ENCODE measurements at places on chromosomes 11 and 22.

GRCh38 chr11:44597358-44598012 is 32.0 kb downstream of the CD82 start:
- no peak overlapping the region for H3K4me3 ChIP-seq
- no peak overlapping the region for H3K27ac ChIP-seq
- H3K4me1 ChIP-seq: peaks cover 26% of the 10 kb centered on the region
- no peak for DNase-seq
- no peaks in the 10 kb centered on the region for H3K36me3 ChIP-seq

DNA sequence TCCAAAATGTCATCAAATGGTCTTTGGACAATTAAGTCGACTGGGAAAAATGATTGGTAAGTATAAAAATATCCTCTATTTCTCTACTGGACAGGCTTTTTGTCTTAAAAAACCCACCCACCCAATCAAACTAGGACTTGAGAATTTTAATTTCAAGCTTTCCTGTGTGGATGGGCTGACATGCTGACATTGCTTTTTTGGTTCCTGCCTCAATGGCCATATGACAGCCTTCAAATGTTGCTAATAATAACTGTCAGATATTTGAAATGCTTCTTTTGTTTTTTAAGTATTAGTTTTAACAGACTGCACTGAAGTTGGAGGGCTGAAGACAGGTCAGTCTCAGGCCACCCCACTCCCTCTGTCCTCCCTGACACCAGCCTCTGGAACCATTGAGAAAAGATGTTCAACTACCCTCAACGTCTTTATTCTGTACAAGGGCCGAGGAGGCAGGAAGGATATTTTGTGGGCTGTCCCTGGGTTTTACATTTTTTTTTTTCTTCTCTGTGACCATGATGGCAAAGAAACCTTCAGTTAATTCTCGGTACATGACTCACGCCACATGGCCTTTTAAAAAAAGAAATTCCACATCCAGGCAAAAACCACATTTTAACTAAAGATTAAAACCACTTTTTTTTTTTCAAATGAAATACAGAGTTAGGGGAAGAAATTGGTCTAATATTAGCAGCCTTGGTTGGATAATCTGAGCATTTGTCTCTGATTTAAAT is 130.4 kb downstream of the SLC1A2 start:
- H3K36me3 ChIP-seq: no peaks in the 10 kb centered on the region
- H3K4me1 ChIP-seq: no peaks in the 10 kb centered on the region
- no peak for DNase-seq
- H3K27ac ChIP-seq: no peak overlapping the region

DNA sequence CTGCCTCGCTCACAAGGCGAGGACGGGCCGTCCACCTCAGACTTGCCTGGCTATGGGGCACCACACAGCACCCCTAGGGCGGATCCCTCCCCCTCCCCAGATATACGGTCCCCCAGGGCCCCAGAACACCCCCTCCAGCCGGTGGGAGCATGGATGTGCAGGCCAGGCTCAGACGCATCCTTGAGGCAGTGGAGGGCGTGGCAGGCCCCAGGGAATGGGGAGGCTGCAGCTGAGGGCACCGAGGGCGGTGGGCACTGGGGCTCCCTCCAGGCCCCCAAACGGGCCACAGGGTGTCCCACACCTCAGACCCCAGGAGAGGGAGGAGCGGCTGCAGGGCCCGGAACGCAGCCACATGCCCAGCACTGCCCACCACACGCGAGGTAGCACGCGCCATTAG is 12.1 kb downstream of the TTLL8 start:
- no peaks in the 10 kb centered on the region for H3K27me3 ChIP-seq
- no peaks in the 10 kb centered on the region for H3K4me1 ChIP-seq
- no peak overlapping the region for H3K27ac ChIP-seq
- no peak for DNase-seq
- no peaks in the 10 kb centered on the region for H3K36me3 ChIP-seq

GRCh38 chr22:46846150-46846831 is 83.8 kb downstream of the TBC1D22A start:
- no peak overlapping the region for H3K4me3 ChIP-seq
- peaks cover 2% of the 10 kb centered on the region for H3K4me1 ChIP-seq
- DNase-seq: no peak
- H3K36me3 ChIP-seq: no peaks in the 10 kb centered on the region

DNA sequence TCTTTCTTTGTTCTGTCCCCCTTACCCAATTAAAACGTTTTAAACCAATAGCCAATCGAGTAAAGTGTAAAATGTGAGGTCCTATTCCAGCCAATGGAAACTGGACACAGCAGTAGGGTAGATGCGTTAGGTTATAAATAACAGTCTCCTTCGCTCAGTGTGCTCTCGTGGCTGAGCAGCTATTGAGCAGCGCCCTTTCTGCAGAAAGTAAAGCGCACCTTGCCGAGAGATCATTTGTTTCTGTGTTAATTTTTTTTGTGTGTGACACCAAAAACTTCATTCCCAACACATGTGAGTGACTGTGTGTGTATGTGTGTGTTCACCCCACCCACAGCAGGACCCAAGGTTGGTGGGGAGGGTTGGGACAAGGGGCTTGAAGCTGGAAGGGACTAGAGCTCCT is 7.2 kb upstream of the TTLL1 start:
- no peaks in the 10 kb centered on the region for H3K36me3 ChIP-seq
- H3K4me1 ChIP-seq: peaks cover 5% of the 10 kb centered on the region
- no peak overlapping the region for H3K27ac ChIP-seq
- no peak for DNase-seq
- H3K27me3 ChIP-seq: no peaks in the 10 kb centered on the region

DNA sequence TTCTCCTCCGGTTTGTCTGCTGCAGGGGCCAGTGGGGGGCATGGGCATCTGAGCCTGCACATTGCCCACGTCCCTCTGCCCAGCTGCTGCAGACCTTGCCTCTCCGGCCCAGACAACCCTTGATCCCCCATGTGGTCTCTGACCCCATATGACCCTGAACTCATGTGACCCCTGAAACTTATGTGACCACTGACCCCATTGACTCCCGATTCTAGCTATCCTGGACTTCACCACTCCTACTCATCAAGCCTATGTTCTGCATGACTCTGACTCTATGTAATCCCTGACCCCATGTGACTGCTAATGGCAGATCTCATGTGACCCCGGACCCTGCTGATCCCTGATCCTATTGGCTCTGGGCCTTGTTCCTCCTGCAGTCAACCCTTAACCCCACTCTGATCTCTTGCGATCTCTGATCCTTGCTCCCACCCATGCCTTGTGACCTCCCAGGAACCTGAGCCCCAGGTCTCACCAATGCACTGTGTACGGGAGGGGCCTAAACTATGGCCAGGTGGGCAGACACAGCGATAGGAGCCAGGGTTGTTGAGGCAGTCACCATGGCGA is 5.7 kb downstream of the LTBP3 start:
- H3K27me3 ChIP-seq: no peaks in the 10 kb centered on the region
- H3K4me3 ChIP-seq: no peak overlapping the region
- H3K36me3 ChIP-seq: no peaks in the 10 kb centered on the region

Data from testis (tissue), 5 donors.